ENCODE measurements at places on chromosomes 11 and 22.

DNA sequence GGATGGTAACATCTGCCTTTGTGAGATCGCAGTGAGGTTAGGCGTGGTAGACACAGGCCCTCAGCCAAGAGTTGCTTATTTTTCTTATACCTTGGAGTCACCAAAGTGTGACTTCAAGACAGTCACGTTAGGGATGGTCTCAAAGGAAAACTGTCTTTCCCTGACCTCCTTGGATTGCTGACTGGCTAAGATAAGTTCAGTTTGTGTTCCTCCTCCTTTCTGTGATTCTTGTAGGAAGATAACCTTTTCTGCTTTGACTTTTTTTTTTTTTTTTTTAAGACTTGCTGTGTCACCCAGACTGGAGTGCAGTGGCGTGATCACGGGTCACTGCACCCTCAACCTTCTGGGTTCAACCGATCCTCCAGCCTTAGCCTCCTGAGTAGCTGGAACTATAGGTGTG, 23.1 kb downstream of the TAB1 start:
- DNase-seq, result no peak

DNA sequence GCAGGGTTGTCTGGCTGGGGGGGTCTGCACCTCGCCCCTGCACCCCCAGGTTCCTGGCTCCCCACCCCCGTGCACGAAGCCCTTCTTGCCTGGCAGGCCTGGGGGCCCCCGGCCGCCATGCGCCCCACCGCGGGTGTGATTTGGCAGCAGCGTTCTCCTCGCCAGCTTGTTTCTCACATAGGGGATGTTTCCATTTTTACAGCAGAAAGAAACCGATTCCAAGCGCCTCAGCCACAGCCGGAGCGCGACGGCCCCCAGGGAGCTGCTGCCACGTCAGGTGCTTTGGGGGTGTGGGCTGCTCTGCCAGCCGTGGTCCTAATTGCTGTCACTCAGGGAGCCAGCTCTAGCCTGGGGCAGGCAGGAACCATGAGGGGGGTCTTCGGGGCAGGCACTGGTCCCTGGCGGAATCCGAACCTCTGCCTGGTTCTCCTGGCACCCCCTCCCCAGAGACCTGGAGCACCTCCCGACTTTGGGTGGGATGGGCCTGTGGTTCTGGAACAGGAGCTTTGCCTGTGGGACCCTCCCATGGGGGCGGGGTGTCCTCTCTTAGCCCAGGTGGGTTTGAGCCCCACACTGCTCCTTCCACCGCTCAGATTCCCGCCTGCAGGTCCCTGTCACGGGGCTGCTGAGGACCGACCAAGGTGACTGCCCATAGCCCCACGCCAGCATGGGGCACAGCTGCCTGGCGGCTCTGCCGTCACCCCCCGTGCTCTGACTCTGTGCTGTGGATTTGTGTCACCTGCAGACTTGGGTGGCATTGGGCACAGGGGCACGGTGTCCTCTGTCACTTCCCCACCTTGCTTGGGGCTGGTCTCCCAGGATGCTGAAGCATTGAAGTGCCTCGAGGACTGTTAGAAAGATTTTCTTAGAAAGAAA, 54.0 kb downstream of the RTN4R start:
- no peak for DNase-seq

- no peak for DNase-seq
Measured at GRCh38 chr11:128506999-128507611, 80.3 kb downstream of the ETS1 start.

GRCh38 chr22:44445307-44445680, 52.7 kb downstream of the RTL6 start:
- DNase-seq, result no peak

- no peak for DNase-seq
Measured at GRCh38 chr11:131691181-131692041, 321.0 kb downstream of the NTM start.

DNA sequence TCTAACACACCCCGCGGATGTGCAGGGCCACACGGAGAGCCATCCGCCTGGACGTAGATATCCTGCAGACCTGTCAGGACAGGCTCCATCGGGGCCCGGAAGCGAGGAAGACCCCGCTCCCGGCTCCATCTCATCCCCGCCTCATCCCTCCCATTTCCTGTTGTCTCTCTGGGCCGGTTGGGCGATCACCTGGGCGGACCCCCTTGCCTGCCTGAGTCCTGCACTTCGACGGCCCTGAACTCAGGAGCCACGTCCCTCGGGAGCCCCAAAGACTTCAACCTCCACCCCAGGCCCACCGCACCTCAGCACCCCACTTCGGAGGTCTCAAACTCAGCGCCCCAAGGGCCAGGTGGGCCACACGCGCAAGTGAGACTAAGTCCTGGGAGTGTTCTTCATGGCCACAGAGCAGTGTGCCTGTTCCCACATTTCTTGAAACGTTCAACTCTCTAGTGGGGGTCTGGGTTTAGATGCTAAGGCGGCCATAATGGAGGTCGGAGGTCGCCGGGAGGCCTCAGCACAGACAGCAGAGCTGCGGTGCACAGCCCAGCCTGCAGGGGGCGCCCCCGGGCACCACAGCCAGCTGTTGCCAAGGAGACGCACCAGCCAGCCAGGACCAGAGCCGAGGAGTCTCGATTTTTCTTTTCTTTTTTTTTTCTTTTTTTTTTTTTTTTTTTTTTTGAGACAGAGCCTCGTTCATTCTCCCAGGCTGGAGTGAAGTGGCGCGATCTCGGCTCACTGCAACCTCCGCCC, 26.0 kb upstream of the FADD start:
- peak; percentile 7 for DNase-seq

- DNase-seq, result no peak
Measured at GRCh38 chr11:47378010-47378835, at the start of gene SPI1. TSS of gene SPI1 (minus strand) at chr11:47378547. CDS start at chr11:47378353, 194 bp downstream.

- no peak for DNase-seq
Measured at GRCh38 chr11:1936781-1937615, 10.1 kb upstream of the MRPL23 start.

- DNase-seq, result no peak
Measured at GRCh38 chr11:61512435-61512834, 3.9 kb downstream of the LRRC10B start.

DNA sequence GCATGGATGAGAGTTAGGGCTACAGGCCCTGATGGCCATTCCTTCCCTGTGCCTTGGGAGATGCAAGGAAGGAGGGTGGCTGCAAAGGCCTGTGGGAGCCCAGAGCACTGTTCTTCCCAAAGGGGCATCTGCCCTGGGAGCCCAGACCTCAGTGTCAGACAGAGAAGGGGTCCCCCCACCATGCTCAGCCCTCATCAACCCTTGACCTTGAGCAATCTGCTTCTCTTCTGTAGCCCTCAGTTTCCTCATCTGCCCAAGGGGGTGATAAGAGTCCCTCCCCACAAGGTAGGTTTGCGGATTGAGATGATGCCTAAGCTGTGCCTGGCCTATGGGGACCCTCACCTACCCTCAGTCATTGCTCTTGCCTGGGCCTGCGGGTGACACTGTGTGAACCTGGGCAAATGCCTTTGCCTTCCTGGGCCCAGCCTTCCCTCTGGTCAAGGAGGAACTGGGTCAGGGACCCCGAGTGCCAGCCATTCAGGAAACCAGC, 47.5 kb downstream of the IGLL5 start:
- no peak for DNase-seq

DNA sequence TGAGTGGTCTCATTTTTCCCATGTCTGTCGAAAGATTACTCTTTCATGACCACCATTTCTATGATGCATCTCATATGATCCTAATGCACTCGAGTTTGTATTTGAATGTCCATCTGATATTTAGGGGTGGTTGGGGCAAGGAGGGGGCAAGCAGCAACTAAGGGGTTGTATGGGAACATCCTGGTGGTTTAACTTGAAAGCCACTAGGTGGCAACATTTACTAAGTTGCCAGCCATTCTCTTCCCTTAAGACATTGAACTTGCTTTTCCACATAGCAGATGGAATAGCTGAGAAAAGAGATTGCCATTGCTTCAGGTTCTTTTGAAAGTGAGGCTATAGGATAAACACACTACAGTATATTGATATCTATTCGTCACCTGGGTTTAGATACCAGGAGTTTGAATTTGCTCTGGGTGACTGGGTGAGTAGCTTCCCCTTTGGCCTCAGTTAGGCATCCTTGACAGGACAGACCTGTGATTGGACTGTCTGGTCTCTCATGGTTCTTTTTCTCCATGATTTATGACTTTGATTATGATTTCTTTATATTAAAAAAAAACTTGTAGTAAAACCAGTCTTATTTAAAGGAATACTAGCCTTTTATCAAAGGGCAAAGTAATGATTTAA, 32.4 kb downstream of the NF2 start:
- no peak for DNase-seq

DNA sequence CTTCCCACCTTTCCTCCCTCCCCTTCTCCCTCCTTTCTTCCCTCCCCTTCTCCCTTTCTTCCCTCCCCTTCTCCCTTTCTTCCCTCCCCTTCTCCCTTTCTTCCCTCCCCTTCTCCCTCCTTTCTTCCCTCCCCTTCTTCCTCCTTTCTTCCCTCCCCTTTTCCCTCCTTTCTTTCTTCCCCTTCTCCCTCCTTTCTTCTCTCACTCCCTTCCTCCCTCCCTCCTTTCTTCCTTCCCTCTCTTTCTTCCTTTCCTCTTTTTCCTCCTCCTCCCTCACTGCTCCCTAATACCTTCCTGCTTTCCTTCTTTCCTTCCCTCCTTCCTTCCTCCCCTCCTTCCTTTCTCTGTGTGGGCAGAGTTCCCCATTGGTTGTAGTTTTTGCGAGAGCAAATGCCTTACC, 76.1 kb downstream of the PGR start:
- DNase-seq, result no peak

GRCh38 chr11:64348383-64349024, 8.5 kb downstream of the CCDC88B start:
- DNase-seq, result no peak

- DNase-seq, result no peak
Measured at GRCh38 chr11:115659061-115659963, 155.1 kb upstream of the CADM1 start.

DNA sequence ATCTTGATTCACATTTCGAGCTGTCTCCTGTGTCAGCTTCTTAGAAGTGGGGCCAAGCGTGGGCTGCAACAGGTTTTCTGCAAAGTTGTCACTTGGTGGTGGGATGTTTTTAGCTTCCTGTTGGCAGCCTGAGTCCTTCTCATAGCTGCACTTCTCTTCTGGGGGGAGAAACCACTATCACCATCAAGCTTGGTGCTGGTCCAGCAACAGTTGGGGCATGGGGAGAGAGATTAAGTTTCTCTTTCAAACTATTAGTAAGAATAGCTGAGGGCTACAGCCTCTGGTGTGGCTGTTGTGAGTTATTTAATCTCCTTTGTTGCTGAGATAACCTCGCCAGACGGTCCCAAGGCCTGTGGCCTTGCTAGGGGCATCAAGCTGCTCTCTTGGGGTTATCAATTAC, 123.3 kb upstream of the CRYBB3 start:
- DNase-seq, result no peak

- DNase-seq, result no peak
Measured at GRCh38 chr11:117715801-117716200, 81.2 kb downstream of the DSCAML1 start.

- DNase-seq, result no peak
Measured at GRCh38 chr11:2804701-2805387, 80.7 kb downstream of the CDKN1C start.

DNA sequence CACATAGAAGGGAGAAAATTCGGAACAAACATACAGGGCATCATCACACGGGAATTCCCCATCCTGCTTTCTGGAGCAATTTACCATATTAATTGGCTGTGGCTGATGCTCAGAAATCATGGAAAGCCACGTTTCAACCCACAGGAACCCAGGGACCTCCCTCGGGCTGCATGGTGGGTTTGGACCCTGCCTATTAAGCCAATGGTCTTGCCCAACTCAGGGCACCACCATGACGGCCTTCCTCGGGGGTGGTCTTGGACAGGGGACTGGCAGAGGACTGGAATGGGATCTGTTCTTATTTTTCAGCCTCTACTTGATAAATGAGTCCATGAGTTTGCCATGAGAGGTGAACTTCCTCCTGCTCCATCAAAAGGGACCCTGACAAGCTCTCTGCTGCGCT, 374.0 kb downstream of the SHANK2 start:
- DNase-seq, result no peak

- DNase-seq, result no peak
Measured at GRCh38 chr11:132464003-132464342, 1068.3 kb downstream of the OPCML start.

DNA sequence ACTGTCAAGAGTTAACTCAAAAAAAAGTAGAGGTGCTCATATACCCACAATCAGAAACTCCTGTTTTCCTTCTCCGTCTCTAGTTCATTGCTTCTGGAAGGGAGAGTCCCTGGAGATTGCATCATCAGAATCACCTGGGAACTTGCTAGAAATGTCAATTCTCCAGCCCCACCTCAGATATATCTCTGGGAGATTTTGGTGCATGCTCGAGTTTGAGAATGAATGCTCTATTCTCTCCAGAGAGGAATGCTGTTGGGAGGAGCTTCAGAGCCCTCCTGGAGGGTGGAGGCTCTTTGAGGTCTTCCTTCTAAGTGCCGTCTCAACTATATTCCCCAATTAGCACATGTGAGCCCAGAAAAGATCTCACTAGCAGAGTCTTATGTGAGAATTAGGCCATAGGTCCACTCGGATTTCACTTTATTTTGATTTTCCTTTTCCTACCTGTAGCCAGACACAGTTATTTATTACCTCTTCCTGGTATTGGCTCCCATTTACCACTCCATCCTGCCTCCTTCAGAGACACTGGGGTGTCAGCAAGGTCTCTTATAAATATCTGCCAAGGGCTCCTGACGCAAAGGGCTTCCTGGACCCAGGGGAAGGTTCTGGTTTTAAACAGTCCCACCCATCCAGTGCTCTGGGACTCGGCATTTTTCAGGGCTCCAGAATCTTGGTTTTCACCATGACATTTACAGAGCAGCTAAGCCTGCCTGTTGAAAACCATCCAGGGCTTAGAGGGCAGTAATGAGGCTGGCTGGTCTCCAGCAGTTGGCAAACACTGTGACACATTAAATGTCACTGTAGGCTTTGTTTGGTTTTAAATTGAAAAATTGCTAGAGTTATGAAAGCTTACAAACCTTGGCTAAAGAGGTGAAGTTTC, 136.2 kb downstream of the CD44 start:
- DNase-seq, result no peak

DNA sequence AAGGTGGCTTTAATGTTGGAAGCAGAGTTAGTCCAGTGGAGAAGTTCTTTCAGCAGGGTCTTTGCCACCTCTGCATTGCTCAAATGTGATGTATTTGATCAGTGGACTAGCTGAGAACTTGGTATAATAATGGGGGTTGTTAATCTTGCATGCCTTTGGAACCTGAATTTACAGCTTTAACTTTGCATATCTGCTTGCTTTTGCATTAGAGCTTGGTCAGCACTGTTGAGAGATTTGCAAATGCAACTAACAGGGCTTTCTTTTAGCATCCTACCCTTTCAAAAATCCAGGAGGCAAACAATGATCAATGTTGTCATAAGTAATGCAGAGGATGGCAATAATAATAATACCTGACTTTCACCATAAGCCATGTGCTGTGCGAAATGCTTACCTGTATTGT, 48.2 kb downstream of the NF2 start:
- DNase-seq, result no peak

DNA sequence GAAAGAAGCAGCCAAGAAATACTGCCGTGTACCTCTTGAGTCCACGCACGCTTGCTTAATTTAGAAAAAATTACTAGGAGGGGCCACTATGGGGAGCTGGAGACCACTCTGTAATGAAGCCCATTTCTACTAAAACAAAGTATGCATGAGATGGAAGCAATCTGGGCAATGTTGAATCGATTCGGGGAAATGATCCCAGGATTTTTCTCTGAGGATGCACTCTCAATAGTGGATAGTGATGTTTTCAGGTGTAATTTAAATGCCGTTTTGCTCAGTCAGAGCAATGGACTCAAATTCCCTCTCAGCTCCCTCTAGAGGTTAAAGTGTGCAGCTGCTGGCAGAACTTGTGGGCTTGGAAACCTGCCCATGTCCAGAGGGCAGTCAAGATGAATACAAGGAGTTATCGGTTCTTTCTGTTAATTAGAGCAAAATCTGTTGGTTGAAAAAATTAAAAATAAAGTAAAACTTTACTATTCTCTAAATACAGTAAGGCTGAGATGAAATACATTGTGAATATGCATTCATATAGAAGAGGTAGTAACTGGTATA, 64.1 kb downstream of the ME3 start:
- no peak for DNase-seq
